ENCODE measurements at places on chromosomes 12 and 14. TPM values are rescaled to one million over a fixed set of nuclear protein-coding genes. Genes with fewer than 3 reads are reported as not detected.

DNA sequence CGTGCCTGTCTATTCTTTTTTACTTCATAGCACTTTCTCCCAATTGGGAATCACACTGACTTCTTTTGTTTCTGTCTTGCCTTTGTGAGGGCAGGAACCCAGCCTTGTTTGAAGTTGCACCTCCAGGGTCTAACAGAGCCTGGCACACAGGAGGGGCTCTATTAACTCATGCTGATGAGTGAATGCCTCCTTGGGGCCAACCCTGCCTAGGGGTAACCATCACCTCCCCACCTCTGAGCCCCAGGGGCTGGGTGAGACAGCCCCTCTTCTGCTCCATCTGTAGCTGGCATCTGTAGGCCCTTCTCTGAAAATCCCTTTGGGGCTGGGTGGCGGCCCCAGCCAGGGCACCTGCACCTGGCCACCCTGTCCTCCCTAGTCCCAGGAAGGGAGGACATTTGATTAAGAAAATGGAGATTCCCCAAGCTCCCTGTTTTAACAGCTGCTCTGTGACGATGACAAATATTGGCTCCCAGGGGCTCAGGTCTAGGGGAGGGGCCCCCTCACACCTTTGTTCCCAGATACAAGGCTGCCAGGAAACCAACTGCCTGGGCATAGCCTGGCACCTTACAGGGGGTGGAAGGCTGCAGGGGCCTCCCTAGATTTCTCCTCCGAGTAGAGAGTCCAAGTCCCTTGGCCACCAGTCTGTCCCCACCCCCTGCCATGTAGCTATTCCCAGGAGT is 11.8 kb downstream of the TAMALIN start:
- no peak overlapping the region for H3K4me3 ChIP-seq
- H3K36me3 ChIP-seq: no peaks in the 10 kb centered on the region
- peaks cover 4% of the 10 kb centered on the region for H3K4me1 ChIP-seq
- no peak for DNase-seq

DNA sequence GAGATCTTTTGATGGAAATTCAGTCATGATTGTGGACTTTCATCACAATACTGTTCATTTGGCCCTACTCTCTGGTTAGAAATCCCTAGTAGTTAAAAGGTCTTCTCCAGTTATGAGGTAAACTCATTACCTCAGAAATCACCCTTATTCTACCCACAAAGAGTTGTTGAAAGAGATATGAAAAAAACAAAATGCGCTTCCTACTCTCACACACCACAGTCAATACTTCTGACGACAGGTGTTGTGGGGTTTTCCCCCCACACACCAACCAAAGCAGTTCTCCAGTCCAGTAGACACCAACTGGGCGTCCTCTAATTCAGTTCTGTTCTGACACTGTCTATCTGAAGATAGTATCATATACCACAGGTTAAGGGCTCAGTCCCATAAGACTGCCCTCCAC is 54.9 kb downstream of the TRMT5 start:
- no peaks in the 10 kb centered on the region for H3K27me3 ChIP-seq
- H3K4me3 ChIP-seq: no peak overlapping the region
- H3K27ac ChIP-seq: no peak overlapping the region
- no peaks in the 10 kb centered on the region for H3K4me1 ChIP-seq
- DNase-seq: no peak

GRCh38 chr12:108457734-108458361 is 57.2 kb upstream of the FICD start:
- no peak overlapping the region for H3K4me3 ChIP-seq
- peaks cover 5% of the 10 kb centered on the region for H3K27me3 ChIP-seq
- DNase-seq: no peak
- H3K4me1 ChIP-seq: no peaks in the 10 kb centered on the region

GRCh38 chr14:64688811-64689281 is 15.4 kb upstream of the PLEKHG3 start:
- peaks cover 16% of the 10 kb centered on the region for H3K4me1 ChIP-seq
- H3K27ac ChIP-seq: peak overlapping the region; percentile 66
- no peak overlapping the region for H3K4me3 ChIP-seq

GRCh38 chr12:15220915-15221885 is at the start of gene RERG:
Gene RERG (minus strand): TSS chr12:15221417. CDS start chr12:15217489, 3,928 bp downstream.
- H3K36me3 ChIP-seq: no peaks in the 10 kb centered on the region
- no peaks in the 10 kb centered on the region for H3K27me3 ChIP-seq
- DNase-seq: peak; percentile 93
- H3K4me1 ChIP-seq: peaks cover 3% of the 10 kb centered on the region
- H3K27ac ChIP-seq: no peak within 1 kb of the TSS
- H3K4me3 ChIP-seq: peak within 1 kb of the TSS; percentile 35

- no peaks in the 10 kb centered on the region for H3K36me3 ChIP-seq
- no peak for DNase-seq
- peaks cover 1% of the 10 kb centered on the region for H3K4me1 ChIP-seq
- H3K27me3 ChIP-seq: no peaks in the 10 kb centered on the region
- no peak overlapping the region for H3K4me3 ChIP-seq
Observed at GRCh38 chr12:94421868-94422740, 37.6 kb downstream of the CEP83 start.

GRCh38 chr14:92754966-92755365 is 6.5 kb upstream of the LGMN start:
- H3K4me1 ChIP-seq: no peaks in the 10 kb centered on the region
- DNase-seq: no peak
- H3K36me3 ChIP-seq: no peaks in the 10 kb centered on the region
- no peak overlapping the region for H3K4me3 ChIP-seq
- no peak overlapping the region for H3K27ac ChIP-seq
- H3K27me3 ChIP-seq: no peaks in the 10 kb centered on the region

DNA sequence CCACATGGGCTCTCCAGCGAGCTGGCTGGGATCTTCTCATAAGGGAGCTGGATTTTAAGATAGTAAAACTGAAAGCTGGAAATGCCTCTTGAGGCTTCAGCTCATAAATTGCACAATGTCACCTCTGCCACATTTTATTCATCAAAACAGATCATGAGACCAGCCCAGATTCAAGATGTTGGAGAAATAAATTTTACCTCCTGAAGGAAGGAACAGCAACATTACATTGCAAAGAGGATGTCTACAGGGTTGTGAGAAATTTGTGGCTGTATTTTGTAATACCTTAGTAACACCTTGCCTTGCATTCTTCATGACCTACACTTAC is 43.1 kb upstream of the KRR1 start:
- DNase-seq: no peak
- H3K4me3 ChIP-seq: no peak overlapping the region
- peaks cover 3% of the 10 kb centered on the region for H3K4me1 ChIP-seq
- H3K36me3 ChIP-seq: no peaks in the 10 kb centered on the region

DNA sequence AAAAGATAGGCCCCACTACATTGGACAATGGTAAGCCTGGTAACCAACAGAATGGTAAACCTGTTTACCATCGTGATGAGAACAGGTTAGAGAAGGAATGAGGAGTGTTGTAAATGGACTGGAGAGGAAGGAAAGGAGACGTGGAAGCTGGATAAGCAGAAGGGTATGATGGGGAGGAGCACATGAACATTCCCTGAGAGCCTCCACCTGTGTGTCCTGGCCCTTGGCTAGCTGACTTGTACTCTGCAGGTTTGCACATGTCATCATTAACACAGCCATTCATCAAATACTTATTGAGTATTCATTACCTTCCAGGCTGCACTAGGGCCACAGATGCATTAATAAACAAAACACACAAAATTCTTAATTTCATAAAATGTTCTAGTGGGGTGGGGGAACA is 4.3 kb upstream of the IL26 start:
- no peak for DNase-seq
- no peak overlapping the region for H3K27ac ChIP-seq
- H3K4me1 ChIP-seq: no peaks in the 10 kb centered on the region
- H3K36me3 ChIP-seq: no peaks in the 10 kb centered on the region

DNA sequence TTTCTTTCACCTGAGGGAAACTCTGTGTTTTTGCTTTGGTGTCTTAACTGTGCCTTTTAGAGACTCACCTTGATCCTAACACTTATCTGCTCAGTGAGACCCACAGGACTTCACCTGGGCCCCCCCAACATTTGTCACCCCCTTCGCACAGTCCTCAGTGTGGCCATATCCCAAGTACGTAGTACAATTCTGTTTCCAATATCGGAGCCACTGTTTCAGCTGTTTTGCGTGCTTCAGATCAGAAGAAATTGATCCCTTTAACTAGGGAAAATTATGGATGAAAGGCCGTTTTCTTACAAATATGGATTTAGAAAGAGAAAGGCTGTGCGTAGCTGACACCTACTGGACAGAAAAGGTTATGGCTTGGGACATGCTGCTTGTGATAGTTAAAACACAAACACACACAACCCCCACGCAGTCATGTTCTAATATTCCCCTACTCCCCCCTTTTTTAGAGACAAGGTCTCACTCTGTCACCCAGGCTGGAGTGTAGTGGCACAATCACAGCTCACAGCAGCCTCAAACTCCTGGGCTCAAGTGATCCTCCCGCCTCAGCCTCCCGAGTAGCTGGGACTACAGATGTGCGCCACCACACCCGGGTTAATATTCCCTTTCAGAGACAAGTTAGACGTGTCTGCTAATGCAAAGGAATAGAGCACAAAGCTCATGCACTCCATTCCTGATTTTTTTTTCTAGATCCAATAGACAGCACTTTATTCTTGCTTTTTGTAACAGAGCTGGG is 3.6 kb upstream of the SLC7A8 start:
- DNase-seq: peak; percentile 75
- H3K36me3 ChIP-seq: no peaks in the 10 kb centered on the region
- H3K27me3 ChIP-seq: no peaks in the 10 kb centered on the region
- H3K4me3 ChIP-seq: no peak overlapping the region
- peaks cover under 1% of the 10 kb centered on the region for H3K4me1 ChIP-seq
- no peak overlapping the region for H3K27ac ChIP-seq

- no peaks in the 10 kb centered on the region for H3K27me3 ChIP-seq
- H3K27ac ChIP-seq: no peak overlapping the region
- peaks cover 15% of the 10 kb centered on the region for H3K4me1 ChIP-seq
- no peaks in the 10 kb centered on the region for H3K36me3 ChIP-seq
- no peak overlapping the region for H3K4me3 ChIP-seq
Observed at GRCh38 chr14:77613201-77613600, 3.2 kb downstream of the SPTLC2 start.

- no peak within 1 kb of the TSS for H3K27ac ChIP-seq
- peak; percentile 32 for DNase-seq
Observed at GRCh38 chr14:90061685-90062126, at the start of gene KCNK13. Gene KCNK13 (plus strand): TSS chr14:90061994. CDS start chr14:90062206, 212 bp downstream.

DNA sequence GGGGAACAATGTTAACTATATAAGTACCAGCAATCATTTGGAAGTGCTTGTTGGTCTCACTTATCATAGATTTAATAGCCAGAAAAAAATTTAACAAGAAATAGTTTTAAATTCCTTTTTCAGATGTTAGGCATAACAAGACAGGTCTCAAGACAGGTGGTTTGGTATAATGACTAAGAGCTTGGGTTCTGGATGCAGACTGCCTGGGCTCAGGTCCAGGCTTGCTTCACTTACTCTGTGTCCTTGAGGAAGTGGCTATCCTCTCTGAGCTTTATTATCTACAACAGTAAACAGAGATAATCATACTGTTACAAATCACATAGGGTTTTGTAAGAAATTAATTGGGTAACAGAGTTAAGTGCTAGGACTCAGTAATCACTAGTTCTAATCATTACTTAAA is 338.0 kb upstream of the FLRT2 start:
- H3K27me3 ChIP-seq: no peaks in the 10 kb centered on the region
- DNase-seq: no peak
- no peaks in the 10 kb centered on the region for H3K36me3 ChIP-seq
- no peak overlapping the region for H3K4me3 ChIP-seq
- no peaks in the 10 kb centered on the region for H3K4me1 ChIP-seq

DNA sequence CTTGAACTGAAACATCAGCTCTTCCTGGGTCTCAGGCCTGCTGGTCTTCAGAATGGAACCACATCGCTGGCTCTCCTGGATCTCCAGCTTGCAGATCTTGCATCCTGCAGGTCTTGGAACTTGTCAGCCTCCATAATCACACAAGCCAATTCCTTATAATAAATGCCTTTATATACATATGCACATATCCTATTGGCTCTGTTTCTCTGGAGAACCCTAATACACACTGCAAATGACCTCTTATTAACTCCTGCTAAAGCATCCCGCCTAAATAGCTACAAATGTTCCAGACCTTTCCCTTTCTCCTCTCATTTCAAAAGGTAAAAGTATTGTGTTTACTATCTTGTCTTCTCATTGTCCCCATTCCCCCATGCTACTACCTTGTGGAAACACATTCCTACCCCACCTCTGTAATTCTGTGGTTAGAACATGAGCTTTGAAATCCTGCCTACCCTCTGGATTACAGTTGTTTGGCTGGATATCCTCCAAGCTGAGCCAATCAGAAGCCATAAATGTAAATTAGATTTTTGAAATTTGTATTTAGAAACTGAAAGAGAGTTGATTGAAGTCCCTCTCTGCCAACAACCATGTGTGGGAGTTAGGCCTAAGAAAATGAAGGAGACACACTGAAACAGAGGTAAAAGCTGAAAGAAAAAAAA is 58.1 kb downstream of the ANKS1B start:
- no peaks in the 10 kb centered on the region for H3K27me3 ChIP-seq
- H3K27ac ChIP-seq: no peak overlapping the region
- no peak for DNase-seq
- no peak overlapping the region for H3K4me3 ChIP-seq

The NFATC4 gene
- total RNA-seq: 37.8 TPM

The DHRS4L2 gene
- total RNA-seq: 15.2 TPM

The SLC6A13 gene
- 1.9 TPM for total RNA-seq

Data from hepatocyte (in vitro differentiated cells).